Ureter (tissue), 1 donor: ENCODE measurements at places on chromosomes 11 and 22. TPM values are rescaled to one million over a fixed set of nuclear protein-coding genes. Genes with fewer than 3 reads are reported as not detected.

PAMR1 gene
- 14.7 TPM for total RNA-seq

ALDH3B1 gene
- 25.4 TPM for total RNA-seq

CALCA gene
- total RNA-seq = not detected

RELA gene
- 97.9 TPM for total RNA-seq

SLC5A1 gene
- total RNA-seq = not detected

LRRC4C gene
- total RNA-seq = 3.6 TPM

FCHSD2 gene
- 42.5 TPM for total RNA-seq

DTX4 gene
- 126 TPM for total RNA-seq

PATE4 gene
- total RNA-seq = not detected

MS4A4A gene
- total RNA-seq = 8.4 TPM

ANO1 gene
- 75.5 TPM for total RNA-seq

TMEM25 gene
- total RNA-seq = 27.9 TPM

ART5 gene
- total RNA-seq = not detected

SCGB1D2 gene
- not detected for total RNA-seq

PRCP gene
- total RNA-seq = 92.6 TPM
